ENCODE measurements at places on chromosomes 1 and 21.

GRCh38 chr21:38206646-38207045, 50.1 kb upstream of the KCNJ15 start:
- no peak for DNase-seq

DNA sequence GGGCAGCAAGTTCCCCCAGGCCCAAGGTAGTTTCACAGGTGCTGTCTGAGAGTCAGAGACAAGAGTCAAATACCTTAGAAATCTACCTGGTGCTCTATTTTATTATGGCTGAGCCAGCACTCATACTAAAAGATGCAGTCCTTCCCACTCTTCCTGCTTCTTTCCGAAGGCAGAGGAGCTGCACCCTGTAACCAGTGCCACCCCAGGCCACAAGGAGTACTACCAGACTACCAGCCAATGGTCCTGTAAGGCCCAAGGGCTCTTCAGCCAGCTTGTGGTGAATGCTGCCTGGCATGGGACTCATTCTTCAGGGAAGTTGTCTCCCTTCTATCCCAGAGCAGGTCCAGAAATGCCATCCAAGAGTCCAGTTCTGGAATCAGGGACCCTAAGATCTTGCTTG, 203.8 kb upstream of the DUSP10 start:
- no peak for DNase-seq

DNA sequence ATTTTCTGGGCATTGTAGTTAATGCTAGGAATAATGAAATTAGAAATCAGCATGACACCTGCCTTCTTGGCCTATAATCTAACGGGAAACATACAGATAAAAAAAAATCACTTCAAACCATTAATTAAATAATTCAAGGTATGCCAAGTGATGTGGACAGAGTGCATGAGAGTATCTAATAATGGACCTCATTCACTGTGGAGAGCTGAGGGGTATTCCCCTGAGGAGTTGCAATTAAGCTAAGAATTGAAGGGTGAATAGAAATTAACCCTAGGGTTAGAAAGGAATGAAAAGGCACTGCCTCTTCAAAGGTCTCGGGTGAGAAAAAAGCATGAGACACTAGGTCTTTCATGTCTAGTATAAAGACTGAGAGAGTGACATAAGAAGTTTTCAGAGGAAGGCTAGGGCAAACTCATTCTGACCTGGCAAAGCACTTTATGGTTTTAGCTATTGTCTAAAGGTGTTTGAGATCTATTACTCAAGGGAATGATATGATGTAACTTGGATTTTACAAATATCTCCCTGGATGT, 466.1 kb downstream of the KCNT2 start:
- no peak for DNase-seq

DNA sequence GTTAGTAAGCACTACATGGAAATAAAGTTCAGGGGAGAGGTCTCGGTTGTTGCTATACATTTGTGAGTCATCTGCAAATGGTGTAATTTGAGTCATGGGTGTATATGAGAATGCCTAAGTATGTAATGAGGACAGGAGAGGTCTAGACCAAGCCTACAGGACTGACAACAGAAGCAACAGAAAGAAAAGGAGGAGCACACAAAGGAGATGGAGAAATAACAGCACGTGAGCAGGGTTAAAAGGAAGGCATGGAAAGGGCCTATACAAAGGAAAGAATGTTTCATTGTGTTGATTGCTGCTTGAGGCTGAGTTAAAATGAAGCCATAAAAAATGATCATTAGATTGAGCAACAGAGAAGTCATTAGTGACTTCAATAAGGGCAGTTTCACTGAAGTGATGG, 28.0 kb upstream of the PRKAA2 start:
- DNase-seq = no peak

GRCh38 chr21:26850116-26850643, 5.0 kb upstream of the ADAMTS1 start:
- DNase-seq = no peak

- DNase-seq = no peak
Observed at GRCh38 chr1:12150456-12151200, 16.2 kb upstream of the TNFRSF1B start.

GRCh38 chr1:167221126-167221737, 546 bp downstream of the POU2F1 start:
- peak; percentile 38 for DNase-seq

GRCh38 chr1:148362216-148362611, 120.9 kb downstream of the PPIAL4G start:
- no peak for DNase-seq

GRCh38 chr21:38478782-38479181, 19.5 kb downstream of the ERG start:
- DNase-seq = no peak

GRCh38 chr1:208101661-208102431, 142.3 kb downstream of the PLXNA2 start:
- no peak for DNase-seq

DNA sequence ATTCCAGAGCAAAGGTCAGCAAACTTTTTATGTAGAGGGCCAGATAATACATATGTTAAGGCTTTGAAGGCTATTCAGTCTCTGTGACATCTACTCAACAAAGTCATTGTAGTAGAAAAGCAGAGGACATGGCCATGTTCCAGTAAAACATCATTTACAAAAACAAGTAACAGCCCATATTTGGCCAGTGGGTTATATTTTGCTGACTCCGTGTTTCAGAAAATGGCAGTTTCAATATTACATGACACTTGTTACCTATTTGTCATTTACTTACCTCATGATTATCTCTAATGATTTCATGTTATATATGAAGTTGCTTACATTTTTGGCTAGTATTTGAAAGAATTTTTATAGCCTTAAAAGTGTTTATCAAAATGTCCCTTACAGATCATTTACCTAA, 117.4 kb upstream of the B3GALT2 start:
- no peak for DNase-seq

- DNase-seq = peak; percentile 40
Observed at GRCh38 chr21:31731056-31731856, 662 bp downstream of the SCAF4 start.

GRCh38 chr1:31715087-31715872, 11.5 kb upstream of the COL16A1 start:
- peak; percentile 95 for DNase-seq

DNA sequence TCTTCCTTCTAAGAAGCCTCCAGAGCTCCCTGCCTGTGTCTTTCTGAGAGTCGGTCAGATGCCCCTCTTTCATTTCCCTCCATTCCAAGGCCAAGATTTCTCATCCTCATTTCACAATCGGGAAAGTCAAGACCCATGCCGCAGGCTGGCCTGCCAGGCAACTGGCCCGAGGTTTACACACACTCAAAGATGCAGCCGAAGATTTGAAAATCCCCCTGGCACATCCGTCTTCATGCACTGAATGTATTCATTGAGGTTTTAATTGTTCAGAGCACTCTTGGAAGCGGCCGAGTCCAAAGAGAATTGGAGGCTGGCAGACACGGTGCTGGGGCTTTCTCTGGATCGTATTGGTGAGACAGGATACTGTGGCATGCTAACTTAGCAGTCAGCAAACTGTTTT, 29.1 kb upstream of the SRP9 start:
- DNase-seq = no peak

DNA sequence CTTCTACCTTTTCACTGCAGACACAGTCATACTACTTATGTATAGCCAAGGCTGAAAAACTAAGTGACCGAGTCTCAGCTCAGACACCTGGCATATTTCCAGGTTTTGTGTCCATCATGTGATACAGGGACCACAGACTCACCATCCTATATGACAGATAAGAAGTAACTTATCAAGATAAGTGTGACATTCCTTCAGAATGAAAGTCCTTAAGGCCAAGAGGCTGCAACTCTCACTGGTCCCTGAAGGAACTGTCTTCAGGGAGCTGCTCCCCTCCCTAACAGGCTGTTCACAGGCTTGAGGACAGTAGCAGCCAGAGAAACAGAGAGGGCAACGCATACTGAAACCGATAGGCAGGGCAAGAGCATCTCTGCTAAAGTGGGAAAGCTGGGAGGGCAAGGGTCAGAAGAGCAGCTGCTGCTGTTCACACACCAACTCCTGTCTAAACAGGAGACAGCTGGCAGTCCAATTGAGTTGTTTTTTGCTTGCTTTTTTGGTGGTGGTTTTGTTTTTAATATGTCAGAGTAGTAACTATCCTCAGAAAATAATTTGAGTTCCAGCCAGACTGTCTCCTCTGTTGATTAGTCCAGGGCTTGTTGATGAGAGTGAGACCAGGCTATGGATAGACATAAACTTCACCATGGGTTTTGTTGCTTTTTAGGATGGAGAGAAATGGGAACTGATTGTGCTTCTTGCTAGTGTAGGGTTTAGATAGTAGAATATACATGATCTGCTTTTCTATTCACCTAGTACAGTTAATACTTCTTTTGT, 67.7 kb downstream of the MACF1 start:
- DNase-seq = no peak

GRCh38 chr1:17023102-17023501, 11.4 kb upstream of the ATP13A2 start:
- DNase-seq = no peak

- DNase-seq = no peak
Observed at GRCh38 chr1:208019257-208019656, 108.3 kb upstream of the CD34 start.

GRCh38 chr1:93708734-93709481, 27.3 kb upstream of the BCAR3 start:
- no peak for DNase-seq

DNA sequence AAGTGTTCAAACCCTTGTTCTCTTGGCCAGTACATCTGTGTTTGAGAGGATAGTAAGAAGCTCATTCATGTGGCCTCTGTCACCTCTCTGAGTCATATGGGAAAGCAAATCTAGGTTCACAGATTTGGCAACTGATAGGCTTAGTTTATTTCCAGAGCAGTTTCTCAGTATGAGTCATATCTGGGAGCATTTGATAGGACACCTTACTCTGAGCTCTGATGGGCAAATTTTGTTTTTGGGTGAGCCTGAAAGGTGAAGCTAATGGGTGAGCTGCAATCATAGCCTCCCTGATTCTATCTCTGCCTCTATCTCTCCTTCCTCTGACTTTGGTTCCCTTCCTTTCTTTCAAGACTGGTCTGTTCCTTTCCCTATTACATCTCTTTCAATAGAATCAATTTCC, 134.4 kb downstream of the S1PR1 start:
- no peak for DNase-seq

DNA sequence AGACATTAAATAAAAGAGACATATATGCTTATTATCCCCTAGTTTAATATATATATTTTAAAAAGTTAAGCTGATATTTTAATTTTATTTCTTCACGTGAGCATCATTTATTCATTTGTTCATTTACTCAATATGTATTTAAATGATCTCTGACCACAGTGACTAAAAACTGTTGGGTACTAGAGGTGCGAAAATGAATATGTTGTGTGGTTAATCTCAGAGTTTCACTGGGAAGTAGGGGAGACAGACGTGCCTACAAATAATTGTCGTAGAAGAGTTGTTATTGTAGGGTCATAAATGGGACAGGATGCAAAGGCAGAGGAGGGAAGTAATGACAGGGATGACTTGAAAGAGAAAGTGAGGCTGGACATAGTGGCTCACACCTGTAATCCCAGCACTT, 213.0 kb upstream of the CACYBP start:
- no peak for DNase-seq

DNA sequence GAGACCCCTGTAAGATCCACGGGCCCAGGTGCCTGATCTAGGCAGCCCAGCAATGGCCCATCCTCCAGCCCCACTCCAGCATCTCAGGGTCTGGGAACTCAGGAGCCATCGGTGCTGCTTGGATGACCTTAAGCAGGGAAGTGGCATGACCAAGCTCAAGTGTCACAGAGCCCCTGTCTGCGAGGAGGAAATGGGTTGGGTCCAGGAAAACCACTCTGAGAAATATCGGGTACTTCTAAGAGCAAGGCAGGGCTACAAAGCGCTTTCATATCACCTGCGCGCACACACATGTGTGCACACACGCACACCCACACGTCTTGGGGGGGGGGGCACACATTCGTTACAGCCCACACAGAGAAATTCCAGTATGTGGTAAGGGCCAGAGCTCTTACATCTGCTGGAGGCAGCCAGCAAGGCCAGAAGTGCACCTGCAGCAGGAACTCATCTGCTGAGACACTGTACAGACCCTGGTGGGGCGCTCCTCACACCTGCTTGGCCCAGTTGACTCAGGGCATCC, 32.6 kb upstream of the SPOCD1 start:
- DNase-seq = no peak
